ENCODE measurements at places on chromosomes 5 and 9.

GRCh38 chr9:120299785-120300184, 280.2 kb downstream of the CDK5RAP2 start:
- no peak for DNase-seq

- no peak for DNase-seq
Observed at GRCh38 chr5:108148715-108149139, 233.2 kb downstream of the FBXL17 start.

DNA sequence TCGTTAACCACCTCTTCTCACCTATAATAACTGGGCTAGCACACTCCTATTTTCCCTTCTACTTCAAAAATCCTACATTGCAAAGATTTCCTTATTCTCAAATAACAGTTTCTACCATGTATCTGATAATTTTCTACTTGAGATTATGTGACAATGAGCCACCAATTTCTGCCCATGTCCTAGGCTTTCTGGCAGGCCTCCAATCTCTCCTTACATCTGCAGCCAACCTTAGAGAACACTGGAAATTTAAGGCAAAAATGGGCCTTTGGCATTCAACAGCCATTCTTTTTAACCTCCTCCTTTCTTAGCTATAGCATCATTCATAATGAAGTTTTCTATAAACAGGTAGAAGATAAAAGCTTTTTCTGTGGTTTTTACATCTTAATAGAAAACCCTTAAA, 225.1 kb downstream of the ARRDC3 start:
- no peak for DNase-seq

GRCh38 chr5:15695215-15695731, 195.3 kb downstream of the FBXL7 start:
- no peak for DNase-seq

DNA sequence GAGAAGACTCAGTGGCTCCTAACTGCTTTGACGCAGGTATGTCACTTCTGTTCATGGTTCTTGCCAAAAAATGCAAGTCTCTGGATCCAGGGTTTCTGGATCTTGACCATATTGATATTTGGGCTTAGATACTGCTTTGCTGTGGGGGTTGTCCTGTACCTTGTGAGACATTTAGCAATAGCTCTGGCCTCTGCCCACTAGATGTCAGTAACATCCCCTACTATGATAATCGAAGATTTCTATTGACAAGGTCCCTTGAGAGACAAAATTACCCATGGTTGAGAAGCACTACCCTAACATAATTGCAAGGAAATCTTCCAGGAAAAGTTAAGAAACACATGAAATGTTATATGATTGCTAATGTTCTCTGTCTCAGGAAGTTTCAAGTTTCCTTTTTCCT, 285.4 kb downstream of the TMEM232 start:
- DNase-seq, result no peak

DNA sequence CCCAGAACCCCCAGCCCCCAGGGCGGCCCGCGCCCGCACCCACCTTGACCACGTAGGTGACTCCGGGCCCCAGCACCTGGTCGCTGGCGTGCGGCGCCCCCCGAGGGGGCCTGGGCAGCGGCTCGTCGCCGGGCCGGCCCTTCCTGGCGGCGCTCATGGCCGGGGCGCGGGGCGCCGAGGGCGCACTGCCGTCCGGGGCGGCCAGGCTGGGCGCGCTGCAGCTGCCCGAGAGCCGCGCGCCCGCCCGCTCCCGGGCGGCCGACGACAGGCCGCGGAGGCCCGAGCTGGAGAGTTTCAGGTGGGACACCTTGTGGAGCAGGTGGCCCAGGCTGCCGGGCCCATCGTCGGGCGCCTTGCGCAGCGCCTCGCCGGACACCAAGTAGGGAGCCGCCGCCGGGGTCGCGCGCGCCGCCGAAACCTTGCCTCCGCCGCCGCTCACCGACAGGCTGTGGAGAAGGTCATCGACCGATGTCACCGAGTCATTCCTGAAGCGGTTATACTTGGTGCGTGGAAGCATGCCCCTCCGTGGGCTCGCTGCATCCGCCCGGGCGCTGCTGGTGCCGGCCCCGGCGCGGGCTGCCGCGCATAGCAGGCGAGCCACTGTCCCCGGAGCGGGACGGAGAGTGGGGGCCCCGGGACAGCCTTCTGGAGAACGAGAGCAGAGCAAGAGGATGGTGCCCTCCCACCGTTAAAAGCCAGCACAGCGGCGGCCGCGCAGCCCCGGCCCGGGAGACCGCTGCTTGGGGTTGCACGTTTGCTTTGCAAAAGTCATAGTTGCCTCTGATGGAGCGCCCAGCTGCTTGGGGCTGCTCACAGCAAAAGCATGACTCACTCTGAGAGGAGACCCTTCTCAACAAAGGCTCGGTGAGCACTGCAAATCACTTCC, at the start of gene SHC3:
Gene SHC3 (minus strand): TSS at position 875 of the 886 bp plus-strand sequence. CDS start 358 bp downstream, at position 517.
- no peak for DNase-seq

- no peak for DNase-seq
Observed at GRCh38 chr5:11390291-11390767, 513.9 kb downstream of the CTNND2 start.

- no peak for DNase-seq
Observed at GRCh38 chr5:95836544-95836943, 14.0 kb upstream of the GLRX start.

GRCh38 chr5:151083081-151083676, 2.3 kb upstream of the TNIP1 start:
- DNase-seq, result peak; percentile 78

- DNase-seq, result no peak
Observed at GRCh38 chr5:13566871-13567339, 377.6 kb downstream of the DNAH5 start.

- no peak for DNase-seq
Observed at GRCh38 chr5:97476852-97477534, 293.9 kb upstream of the RIOK2 start.

DNA sequence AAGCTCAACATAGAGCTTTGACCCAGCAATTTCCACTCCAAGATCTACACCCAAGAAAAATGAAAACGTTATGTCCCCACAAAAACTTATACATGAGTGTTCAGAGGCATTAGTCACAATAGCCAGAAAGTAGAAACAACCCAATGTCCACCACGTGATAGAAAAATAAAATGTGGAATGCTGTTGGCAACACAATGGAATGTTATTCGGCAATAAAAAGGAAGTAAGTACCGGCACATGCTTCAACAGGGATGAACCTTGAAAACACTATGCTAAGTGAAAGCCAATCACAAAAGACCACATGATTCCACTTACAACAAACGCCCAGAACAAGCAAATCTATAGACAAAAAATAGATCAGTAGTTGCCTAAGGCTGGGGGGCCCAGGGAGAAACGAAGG, 6.0 kb downstream of the UBQLN1 start:
- DNase-seq, result no peak

GRCh38 chr5:14928661-14929060, 57.1 kb upstream of the ANKH start:
- DNase-seq, result no peak
